ENCODE measurements at places on chromosomes 16 and 17. TPM values are rescaled to one million over a fixed set of nuclear protein-coding genes. Genes with fewer than 3 reads are reported as not detected.

The RAMP2 gene
- 0.46 TPM for total RNA-seq

The ALOX15B gene
- total RNA-seq, result 0.07 TPM

The SCGB1C2 gene
- total RNA-seq, result not detected

The GRAPL gene
- 0.20 TPM for total RNA-seq

The MPP2 gene
- total RNA-seq, result 5.1 TPM

Data from smooth muscle cell of the pulmonary artery (primary cell).